ENCODE measurements at places on chromosomes 4 and X. TPM values are rescaled to one million over a fixed set of nuclear protein-coding genes. Genes with fewer than 3 reads are reported as not detected.

DNA sequence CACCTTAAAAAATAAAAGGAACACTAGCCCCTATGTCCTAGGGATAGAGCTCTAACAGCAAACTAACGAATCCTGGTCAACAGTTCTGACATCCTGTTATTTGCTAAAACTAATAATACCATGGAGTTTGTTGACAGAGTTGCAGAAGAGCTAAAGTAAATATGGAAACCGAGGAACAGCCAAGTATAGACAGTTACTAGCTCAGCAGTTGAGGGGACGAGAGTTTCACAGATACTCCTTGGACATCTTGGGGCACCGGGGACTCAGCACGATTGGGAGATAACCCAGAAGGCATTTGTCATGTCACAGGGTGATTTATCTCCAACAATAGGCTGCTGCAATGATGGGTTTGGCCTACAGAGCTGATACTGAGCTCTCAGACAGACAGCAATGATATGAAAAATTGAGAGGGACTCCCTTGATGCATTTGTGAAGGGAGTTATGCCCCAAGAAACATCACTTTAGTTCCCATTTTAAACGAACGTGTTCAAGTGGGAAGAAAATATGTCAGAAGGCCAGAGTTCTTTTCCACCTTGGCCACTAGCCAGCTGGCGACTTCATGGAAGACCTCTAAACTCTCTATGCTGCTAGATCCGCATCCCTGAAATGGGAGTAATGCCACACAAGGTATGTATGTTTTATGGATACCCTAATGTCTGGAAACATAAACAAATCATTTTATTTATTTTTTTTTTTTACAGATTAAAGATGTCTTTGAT is 48.6 kb downstream of the TSC22D3 start:
- no peak for DNase-seq
- H3K27ac ChIP-seq: no peak overlapping the region
- no peaks in the 10 kb centered on the region for H3K36me3 ChIP-seq
- H3K4me1 ChIP-seq: peaks cover 6% of the 10 kb centered on the region
- no peak overlapping the region for H3K4me3 ChIP-seq
- H3K27me3 ChIP-seq: no peaks in the 10 kb centered on the region

Gene RAB40AL
- 0.21 TPM for total RNA-seq

Gene PKD2
- 4.4 TPM for total RNA-seq

- no peak overlapping the region for H3K4me3 ChIP-seq
- no peaks in the 10 kb centered on the region for H3K36me3 ChIP-seq
- no peaks in the 10 kb centered on the region for H3K4me1 ChIP-seq
- DNase-seq: no peak
- no peak overlapping the region for H3K27ac ChIP-seq
These were observed 32.9 kb upstream of the HGFAC start for GRCh38 chr4:3408793-3409330.

Gene PHOX2B
- not detected for total RNA-seq

- no peak overlapping the region for H3K4me3 ChIP-seq
- no peak for DNase-seq
- H3K4me1 ChIP-seq: no peaks in the 10 kb centered on the region
- no peak overlapping the region for H3K27ac ChIP-seq
- H3K36me3 ChIP-seq: no peaks in the 10 kb centered on the region
These were observed 501.6 kb downstream of the PPARGC1A start for GRCh38 chr4:23388255-23388654.

Gene RNF212
- total RNA-seq: 3.3 TPM

DNA sequence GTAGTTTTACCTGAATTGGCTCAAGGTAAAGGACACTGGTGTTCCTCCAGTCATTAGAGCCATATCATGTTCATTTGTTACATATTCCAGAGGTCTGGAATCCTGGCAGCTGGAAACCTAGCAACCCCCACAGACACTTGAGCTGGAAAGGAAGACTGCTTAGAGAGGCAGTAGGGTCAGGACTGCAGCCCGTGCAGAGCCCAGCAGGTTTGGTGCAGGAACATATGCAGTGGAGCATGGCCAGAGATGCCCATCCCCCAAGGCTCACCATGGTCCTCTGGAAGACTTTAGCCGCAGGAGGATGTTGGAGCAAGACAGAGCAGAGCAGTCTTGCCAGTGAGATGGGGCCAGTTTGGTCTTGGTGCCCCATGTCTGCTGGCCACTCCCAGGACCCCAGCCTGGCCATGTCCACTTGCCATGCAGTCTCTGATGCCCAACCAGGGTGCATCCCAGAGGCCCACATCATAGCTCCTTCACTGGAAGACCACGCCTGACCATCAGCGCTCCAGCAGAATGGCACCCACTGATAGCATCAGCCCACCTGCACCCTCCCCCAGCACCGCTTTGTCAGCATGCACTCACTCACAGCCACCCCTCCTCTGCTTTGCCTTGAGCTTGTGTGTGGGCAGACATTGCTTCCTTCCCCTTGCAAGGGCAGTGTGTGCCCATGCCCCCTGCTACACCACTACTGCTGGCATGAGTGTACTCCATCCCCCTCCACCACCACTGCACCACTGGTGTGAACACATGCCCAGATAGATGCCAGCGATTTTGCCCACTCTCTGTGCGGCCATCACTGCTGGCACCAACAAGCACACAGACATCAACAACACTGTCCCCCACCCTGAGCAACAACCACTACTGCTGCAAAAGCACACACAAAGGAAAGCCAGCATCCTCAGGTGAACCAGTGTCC is 190.3 kb upstream of the SPOCK3 start:
- H3K4me1 ChIP-seq: no peaks in the 10 kb centered on the region
- H3K27me3 ChIP-seq: no peaks in the 10 kb centered on the region
- no peaks in the 10 kb centered on the region for H3K36me3 ChIP-seq
- DNase-seq: no peak

Gene UGT2B11
- total RNA-seq: not detected

Gene ODAPH
- total RNA-seq: not detected

DNA sequence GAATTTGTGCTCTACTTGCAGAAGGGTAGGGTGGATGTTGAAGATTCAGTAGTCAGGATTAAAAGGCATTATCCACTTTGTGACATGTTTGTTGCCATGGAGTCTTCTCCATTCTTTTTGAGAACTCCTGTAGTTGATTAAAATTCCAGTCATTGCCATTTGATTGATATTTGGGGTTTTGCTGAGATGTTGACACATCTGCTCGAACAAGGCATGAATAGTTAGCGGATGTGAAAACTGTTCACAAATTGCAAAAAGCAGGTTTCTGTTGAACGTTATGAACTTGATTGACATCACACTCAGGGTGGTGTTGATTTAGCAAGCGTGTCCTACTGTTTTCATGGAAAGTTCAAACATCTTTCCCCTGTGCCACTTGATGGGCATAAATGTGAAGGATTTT is 16.9 kb downstream of the LIMCH1 start:
- no peak overlapping the region for H3K4me3 ChIP-seq
- DNase-seq: no peak
- no peak overlapping the region for H3K27ac ChIP-seq
- H3K27me3 ChIP-seq: peaks cover 3% of the 10 kb centered on the region
- no peaks in the 10 kb centered on the region for H3K4me1 ChIP-seq

- no peak overlapping the region for H3K27ac ChIP-seq
- no peak overlapping the region for H3K4me3 ChIP-seq
- H3K36me3 ChIP-seq: no peaks in the 10 kb centered on the region
- H3K27me3 ChIP-seq: peaks cover 66% of the 10 kb centered on the region
These were observed 24.9 kb upstream of the SGMS2 start for GRCh38 chr4:107799669-107800450.

DNA sequence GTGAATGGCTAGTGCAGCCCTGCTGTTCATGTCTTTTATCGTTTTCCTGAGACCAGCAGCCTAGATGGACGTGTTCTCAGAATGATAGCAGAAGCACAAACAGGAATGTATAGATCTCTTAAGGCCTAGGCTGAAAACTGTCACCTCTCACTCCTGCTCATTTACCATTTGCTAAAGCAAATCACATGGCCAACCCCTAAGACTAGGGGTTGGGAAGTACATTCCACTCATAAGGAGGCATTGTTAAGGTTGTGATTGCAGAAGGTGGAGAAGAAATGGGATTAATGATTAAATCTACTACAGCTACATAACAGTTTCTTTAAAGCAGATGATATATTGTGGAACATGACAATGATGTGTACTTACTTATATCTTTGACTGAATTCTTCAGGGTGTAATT is 536.8 kb upstream of the FTHL17 start:
- no peaks in the 10 kb centered on the region for H3K27me3 ChIP-seq
- H3K4me1 ChIP-seq: no peaks in the 10 kb centered on the region
- H3K36me3 ChIP-seq: no peaks in the 10 kb centered on the region
- no peak for DNase-seq

DNA sequence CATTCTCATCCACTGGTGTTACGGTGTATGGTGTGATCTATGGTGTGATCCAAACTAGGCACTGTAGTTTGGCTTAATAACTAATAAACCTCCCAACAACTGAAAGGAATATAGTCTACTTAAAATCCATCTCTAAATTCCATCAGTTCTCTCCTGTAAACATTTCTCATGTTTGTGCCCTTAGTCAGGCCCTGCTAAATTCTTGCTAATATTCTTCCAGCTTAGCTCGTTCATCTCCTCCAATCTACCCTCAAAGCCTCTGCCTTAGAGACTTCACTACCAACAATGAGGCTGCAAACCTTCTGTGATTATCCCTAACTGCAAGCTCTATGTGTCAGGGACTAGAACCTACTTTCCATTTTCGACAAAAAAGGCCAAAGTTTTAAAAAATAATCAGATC is 28.1 kb downstream of the ZAR1 start:
- peaks cover 22% of the 10 kb centered on the region for H3K36me3 ChIP-seq
- DNase-seq: no peak
- no peaks in the 10 kb centered on the region for H3K27me3 ChIP-seq
- H3K4me1 ChIP-seq: no peaks in the 10 kb centered on the region
- H3K4me3 ChIP-seq: no peak overlapping the region

Gene EDA
- 1.3 TPM for total RNA-seq

Gene DGAT2L6
- total RNA-seq: not detected

DNA sequence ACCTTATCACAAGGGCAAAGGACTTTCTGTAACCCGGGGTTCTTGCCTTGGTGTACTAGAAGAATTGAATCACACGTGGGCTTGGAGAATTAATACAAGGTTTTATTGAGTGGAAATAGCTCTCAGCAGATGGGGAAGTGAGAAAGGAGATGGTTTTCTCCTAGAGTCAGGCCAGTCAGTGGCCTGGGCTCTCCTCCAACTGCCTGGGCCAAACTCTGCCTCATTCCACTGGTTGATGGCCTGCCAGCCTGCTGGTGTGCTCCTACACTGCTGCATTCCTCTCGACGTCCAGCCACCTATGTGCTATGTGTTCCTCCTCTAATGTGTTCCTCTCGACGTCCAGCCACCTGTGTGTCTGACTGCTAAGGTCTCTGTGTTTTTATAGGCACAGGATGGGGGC is 35.3 kb upstream of the SPIN2A start:
- no peak overlapping the region for H3K4me3 ChIP-seq
- no peaks in the 10 kb centered on the region for H3K4me1 ChIP-seq
- H3K27ac ChIP-seq: no peak overlapping the region
- DNase-seq: no peak
- no peaks in the 10 kb centered on the region for H3K27me3 ChIP-seq

Data from activated naive CD8-positive, alpha-beta T cell treated with anti-CD3 and anti-CD28 coated beads for 36 hours (primary cell).